ENCODE measurements at places on chromosomes 11 and 22.

DNA sequence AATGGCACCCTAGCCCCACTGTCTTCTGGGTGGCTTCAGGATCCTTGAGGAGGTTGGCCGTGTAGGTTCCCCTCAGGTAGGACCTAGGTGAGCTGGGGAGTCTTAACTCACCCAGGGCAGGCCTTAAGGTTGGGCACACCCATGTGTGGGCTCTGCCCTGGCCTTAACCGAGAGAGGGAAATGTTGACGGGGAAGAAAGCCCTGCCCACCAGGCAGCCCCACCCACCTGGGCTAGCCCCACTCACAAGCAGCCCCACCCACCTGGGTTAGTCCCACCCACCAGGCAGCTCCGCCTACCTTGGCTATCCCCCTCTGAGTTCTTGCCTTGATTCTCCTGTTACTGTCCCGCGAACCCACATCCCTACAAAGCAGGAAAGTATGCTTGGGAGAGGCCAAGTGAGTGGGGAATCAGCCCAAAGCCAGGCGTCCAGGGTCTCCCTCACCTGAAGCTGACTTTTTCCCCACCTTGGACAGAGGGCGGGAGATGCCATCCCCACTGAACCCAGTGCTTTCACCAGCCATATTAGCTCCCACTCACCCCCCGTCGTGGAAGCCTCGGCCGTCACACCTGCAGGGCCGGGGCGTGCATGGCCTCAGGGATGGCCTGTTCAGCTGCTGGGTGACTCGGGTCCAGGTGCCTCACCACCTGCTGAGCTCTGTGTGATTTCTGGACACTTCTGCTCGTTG lies at the start of gene MYEOV:
TSS of gene MYEOV (plus strand) at position 337 of the 687 bp plus-strand sequence. CDS start 1,200 bp downstream, outside the sequence.
- H3K27ac ChIP-seq: no peak within 1 kb of the TSS
- no peak within 1 kb of the TSS for H3K4me3 ChIP-seq
- no peaks in the 10 kb centered on the region for H3K27me3 ChIP-seq

GRCh38 chr22:36528341-36528740 lies 625 bp downstream of the EIF3D start:
- DNase-seq: no peak
- H3K4me1 ChIP-seq: peaks cover 15% of the 10 kb centered on the region
- no peaks in the 10 kb centered on the region for H3K27me3 ChIP-seq
- peak overlapping the region; percentile 68 for H3K4me3 ChIP-seq
- peaks cover 25% of the 10 kb centered on the region for H3K36me3 ChIP-seq
- H3K27ac ChIP-seq: peak overlapping the region; percentile 87

GRCh38 chr11:125171974-125172373 lies 7.4 kb downstream of the PKNOX2 start:
- peak; percentile 53 for DNase-seq
- no peaks in the 10 kb centered on the region for H3K36me3 ChIP-seq
- no peaks in the 10 kb centered on the region for H3K4me1 ChIP-seq
- H3K4me3 ChIP-seq: no peak overlapping the region

DNA sequence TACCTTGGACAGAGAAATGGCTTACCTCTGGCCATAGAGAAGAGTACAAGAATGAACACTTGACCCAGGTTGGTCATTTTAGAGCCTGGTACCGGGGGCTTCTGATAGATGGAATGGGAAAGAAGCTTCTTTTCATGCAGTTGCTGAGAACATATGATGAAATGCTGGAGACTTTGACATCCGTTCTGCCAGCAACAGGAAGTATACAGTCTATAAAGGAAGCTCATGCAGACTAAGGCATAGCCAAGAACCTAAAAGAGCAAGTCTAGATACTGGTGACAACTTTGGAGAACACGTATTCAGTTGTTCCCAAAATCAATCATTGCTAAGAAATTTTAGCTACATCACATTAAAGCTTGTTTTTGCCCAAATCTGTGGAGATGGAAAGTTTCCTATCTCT lies 894.6 kb downstream of the METTL15 start:
- H3K4me3 ChIP-seq: no peak overlapping the region
- no peaks in the 10 kb centered on the region for H3K36me3 ChIP-seq
- no peaks in the 10 kb centered on the region for H3K27me3 ChIP-seq
- no peak for DNase-seq

DNA sequence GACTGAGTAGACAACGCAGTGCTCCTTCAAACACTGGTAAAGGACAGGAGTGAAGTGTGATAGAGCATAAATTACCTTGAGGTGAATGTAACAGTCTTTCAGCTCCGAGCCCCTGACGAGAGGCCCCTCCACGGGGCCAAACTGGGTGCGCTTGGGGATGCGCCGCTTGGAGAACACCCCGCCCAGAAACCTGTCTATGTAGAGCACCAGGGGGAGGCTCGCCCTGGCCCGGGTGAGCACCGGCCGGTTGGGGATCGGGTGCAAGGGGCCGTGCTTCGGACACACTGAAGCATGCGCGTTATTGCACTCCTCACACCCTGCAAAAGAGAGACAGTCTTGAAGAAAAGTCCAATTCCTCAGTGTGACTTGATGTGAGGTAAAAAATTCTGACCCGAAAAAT lies 49.3 kb upstream of the NFRKB start:
- no peak overlapping the region for H3K27ac ChIP-seq
- no peaks in the 10 kb centered on the region for H3K4me1 ChIP-seq
- no peak for DNase-seq
- H3K27me3 ChIP-seq: no peaks in the 10 kb centered on the region
- no peak overlapping the region for H3K4me3 ChIP-seq

GRCh38 chr11:76680518-76681425 lies 10.2 kb upstream of the LRRC32 start:
- no peaks in the 10 kb centered on the region for H3K36me3 ChIP-seq
- H3K4me1 ChIP-seq: peaks cover 15% of the 10 kb centered on the region
- H3K4me3 ChIP-seq: no peak overlapping the region
- H3K27ac ChIP-seq: no peak overlapping the region
- H3K27me3 ChIP-seq: no peaks in the 10 kb centered on the region

DNA sequence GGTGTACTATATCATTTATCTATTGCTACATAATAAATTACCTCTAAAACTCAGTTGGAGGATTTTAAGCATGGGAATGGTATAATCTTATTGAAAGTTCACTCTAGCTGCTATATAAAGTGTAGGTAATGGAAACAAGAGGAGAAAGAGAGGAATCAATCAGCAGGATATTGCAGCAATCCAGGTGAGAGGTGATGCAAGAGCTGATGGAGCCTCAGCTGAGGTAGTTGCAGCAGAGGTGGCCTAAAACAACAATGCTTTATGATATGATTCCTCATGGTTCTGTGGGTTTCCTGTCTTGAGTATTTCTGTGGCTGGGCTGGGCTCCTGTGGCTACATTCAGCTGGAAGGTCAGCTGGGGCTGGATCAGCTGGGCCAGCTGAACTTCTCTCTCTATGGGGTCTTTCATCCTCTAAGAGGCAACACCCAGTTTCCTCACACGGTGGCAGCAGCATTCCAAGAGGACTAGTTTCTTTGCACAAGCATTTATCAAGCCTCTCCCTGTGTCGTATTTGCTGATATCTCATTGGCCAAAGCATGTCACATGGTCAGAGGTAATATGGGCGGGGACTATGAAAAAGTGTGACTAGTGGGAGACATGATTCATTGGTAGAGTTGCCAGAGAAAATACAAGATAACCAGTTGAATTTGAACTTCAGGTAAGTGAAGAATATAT lies 135.4 kb upstream of the LARGE1 start:
- H3K36me3 ChIP-seq: no peaks in the 10 kb centered on the region
- H3K4me3 ChIP-seq: no peak overlapping the region
- no peaks in the 10 kb centered on the region for H3K27me3 ChIP-seq
- no peaks in the 10 kb centered on the region for H3K4me1 ChIP-seq
- no peak for DNase-seq

- DNase-seq: peak; percentile 65
- H3K4me1 ChIP-seq: no peaks in the 10 kb centered on the region
- H3K4me3 ChIP-seq: no peak overlapping the region
These were observed 23.2 kb downstream of the CAPN1 start for GRCh38 chr11:65204646-65205601.

DNA sequence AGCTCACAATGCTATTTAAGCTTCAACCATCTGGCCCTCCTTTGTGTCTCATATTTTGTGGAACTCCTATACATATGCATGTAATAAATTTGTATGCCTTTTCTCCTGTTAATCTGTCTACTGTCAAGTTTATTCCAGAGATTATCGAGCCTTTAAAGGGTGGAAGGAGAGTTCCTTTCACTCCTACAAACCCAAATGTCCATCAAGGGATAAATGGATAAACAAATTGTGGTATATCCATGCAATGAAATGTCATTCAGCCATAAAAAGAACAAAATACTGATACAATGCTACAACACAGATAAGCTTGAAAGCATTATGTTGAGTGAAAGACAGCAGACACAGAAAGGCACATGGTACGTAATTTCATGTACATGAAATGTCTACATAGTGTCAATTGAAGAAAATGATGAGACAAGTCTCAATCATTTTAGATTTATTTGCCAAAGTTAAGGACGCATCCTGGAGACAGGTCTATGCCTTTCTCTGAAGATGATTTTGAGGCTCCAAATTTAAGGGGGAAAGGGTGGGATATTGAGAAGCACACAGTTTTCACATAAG lies 17.7 kb upstream of the FEZ1 start:
- no peaks in the 10 kb centered on the region for H3K27me3 ChIP-seq
- no peak for DNase-seq
- H3K4me3 ChIP-seq: no peak overlapping the region
- no peak overlapping the region for H3K27ac ChIP-seq

DNA sequence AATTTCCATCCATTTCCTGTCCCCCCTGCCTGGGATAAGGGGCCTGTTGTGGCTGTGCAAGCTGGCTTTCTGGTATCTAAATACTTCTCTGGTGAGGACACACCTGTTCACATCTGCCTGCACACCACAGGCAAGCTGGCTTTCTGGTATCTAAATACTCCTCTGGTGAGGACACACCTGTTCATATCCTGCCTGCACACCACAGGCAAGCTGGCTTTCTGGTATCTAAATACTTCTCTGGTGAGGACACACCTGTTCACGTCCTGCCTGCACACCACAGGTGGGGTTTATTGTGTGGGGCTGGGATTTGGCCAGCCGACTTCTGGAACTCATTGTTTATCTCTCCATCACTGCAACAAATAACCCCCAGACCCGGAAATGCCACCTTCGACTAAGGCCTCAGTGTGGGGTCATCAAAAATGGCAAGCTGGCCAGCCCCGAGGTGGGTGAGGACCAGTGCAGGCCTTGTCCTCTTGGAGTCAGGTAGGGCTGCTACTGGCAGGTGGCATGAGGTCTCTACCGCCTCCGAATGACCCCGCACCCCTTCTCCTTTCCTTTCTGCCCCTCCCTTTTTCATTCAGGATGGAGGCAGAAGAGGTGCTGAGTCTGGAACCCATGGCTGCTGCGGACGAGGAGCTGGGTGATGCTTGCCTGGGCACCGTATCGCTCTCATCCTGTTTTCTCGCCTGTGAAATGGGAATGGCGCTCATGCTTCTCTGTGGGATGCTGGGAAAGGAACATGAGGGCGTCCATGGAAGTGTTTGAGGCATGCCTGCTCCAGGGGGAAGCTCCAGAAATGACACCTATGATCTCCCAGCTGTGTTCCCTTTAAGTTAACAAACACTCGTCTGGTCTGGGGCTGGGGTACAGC lies 43.5 kb upstream of the MYEOV start:
- no peaks in the 10 kb centered on the region for H3K27me3 ChIP-seq
- no peak overlapping the region for H3K4me3 ChIP-seq
- peak; percentile 29 for DNase-seq
- H3K36me3 ChIP-seq: no peaks in the 10 kb centered on the region
- H3K4me1 ChIP-seq: no peaks in the 10 kb centered on the region

DNA sequence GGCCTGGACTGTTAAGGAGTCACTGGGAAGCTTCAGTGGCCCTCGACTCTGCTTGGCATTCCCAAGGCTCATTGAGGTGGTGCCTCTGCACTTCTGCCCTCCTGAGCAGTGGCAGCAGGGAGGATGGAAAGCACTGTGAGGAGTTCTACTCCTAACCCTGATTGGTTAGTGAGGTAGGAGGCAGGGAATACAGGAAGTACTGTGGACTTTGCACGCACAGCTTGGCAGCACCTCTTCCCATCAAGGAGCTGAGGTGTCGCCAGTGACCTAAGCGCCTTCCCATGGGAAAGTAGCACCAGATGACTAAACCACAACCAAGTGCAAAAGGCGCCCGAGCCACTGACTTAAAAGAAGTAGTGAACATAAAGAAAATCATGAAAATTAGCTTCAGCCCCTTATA lies 152.5 kb upstream of the CADM1 start:
- H3K27ac ChIP-seq: no peak overlapping the region
- no peaks in the 10 kb centered on the region for H3K36me3 ChIP-seq
- no peak for DNase-seq
- H3K4me1 ChIP-seq: peaks cover 25% of the 10 kb centered on the region
- H3K27me3 ChIP-seq: no peaks in the 10 kb centered on the region

GRCh38 chr11:104534278-104534677 lies 364.0 kb downstream of the CASP12 start:
- no peak for DNase-seq
- no peaks in the 10 kb centered on the region for H3K27me3 ChIP-seq
- H3K36me3 ChIP-seq: no peaks in the 10 kb centered on the region
- H3K27ac ChIP-seq: no peak overlapping the region
- H3K4me1 ChIP-seq: no peaks in the 10 kb centered on the region

DNA sequence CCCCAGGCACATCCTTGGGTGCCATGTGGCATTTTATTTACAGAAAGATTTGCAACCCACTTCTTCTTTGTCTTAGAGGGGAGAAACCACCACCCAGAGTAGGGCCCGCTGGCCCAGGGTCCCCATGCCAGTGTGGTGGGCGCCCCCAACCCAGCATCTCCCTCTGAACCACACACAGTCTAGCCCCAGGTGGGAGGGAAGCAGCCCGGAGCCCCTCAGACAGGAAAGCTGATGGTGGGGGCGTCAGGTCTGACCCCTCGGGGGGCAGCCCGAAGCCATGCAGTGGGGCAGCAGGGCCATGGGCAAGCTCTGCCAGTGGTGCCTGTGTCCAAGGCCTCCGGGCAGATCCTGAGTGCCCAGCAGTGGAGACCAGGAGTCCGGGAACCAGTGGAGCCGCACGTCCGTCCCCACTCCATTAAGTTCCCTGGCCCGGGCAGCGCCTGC lies 11.7 kb downstream of the TRPM5 start:
- DNase-seq: no peak
- no peaks in the 10 kb centered on the region for H3K4me1 ChIP-seq
- H3K27me3 ChIP-seq: no peaks in the 10 kb centered on the region
- H3K36me3 ChIP-seq: no peaks in the 10 kb centered on the region

DNA sequence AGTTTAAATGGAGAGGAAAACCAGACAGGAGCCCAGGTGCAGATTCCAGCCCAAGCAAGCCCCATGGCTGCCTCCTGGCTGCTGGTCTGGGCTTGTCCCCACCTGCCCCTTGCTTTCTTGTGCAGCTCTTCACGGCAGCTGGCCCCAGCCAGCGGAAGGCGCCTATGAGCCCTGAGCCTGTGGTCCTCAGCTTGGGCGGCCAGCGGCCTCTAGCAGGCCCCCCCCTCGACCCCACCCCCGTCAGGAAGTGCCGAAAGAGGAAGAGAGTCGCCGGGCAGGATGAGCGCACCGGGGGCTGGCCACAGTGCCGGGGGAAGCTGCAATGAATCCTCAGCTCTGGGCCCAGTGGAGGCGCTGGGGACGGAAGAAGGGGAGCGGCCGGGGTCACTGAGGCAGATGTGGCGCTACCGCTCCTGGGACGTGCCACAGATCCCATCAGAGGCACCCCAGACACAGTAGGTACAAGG lies 2.1 kb upstream of the DGKZ start:
- no peak for DNase-seq
- H3K27ac ChIP-seq: peak overlapping the region; percentile 17
- H3K27me3 ChIP-seq: no peaks in the 10 kb centered on the region
- no peaks in the 10 kb centered on the region for H3K36me3 ChIP-seq

Data from sigmoid colon (tissue), 7 donors.